ENCODE measurements at places on chromosomes 1 and 21.

GRCh38 chr1:4908486-4908885, 254.1 kb downstream of the AJAP1 start:
- no peak for DNase-seq

- no peak for DNase-seq
Observed at GRCh38 chr1:208065862-208066261, 154.9 kb upstream of the CD34 start.

DNA sequence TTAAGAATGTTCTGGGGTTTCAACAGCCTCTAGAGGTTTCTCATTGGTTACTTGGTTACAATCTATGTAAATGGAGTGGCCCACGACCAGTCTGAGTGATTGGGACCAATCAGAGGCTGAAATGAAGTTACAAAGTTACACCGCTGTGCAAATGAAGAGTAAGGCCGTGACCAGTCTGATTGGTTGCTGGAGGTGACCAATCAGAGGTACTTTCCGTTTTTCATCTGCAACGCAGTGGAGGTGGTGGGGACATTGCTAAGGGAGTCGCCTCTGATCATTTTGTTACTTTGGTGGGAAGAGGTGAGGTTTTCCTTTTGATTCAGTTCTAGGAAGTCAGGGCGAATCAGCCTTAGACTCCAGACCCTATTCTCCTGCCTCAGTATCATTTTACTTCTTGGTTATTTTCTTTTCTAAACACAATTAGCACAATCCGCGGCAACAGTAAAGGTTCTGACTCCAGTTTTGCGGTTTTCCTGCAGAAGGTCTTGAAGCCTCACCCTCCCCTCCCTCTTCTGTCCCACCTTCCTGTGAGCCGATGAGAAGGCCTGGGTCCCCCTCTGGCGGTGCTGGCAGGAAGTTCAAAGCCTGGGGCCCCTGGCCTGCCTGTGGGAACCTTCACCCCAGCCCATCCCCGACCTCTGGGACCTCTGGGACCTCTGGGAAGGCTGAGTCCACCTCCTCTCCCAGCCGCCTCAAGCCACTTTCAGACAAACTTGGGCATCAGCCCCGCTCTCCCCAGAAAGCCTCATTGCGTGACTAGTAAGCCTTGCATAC, 38.7 kb upstream of the TTC34 start:
- DNase-seq: peak; percentile 83

GRCh38 chr21:28427394-28428022, 565.2 kb downstream of the LTN1 start:
- no peak for DNase-seq

DNA sequence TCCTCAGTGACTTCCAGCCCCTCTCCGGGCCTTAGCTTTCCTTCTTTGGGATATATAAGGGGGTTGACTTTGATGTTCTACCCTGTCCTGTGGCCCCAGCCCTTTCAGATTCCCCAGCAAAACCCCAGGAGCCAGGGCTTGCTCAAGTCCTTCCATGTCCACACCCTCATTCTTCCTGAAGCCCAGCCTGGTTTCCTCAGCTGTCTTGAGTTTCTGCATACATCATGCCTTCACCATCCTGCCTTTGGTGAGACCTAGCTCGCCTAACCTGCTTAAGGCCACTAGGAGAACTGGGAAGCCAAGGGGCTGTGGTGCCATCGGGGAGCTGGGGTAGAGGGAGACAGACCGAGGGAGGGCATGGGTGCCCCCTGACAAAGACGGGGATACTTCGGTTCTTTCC, 17.2 kb upstream of the PEF1 start:
- DNase-seq: no peak
